ENCODE measurements at places on chromosomes 7 and 10.

- DNase-seq: no peak
Observed at GRCh38 chr10:78576276-78576675, 492.5 kb upstream of the ZMIZ1 start.

- no peak for DNase-seq
Observed at GRCh38 chr10:89301232-89301631, 614 bp upstream of the IFIT2 start.

GRCh38 chr7:22717760-22718159, 9.2 kb upstream of the IL6 start:
- no peak for DNase-seq

GRCh38 chr10:104359811-104360210, 6.2 kb downstream of the CFAP58 start:
- DNase-seq: no peak

DNA sequence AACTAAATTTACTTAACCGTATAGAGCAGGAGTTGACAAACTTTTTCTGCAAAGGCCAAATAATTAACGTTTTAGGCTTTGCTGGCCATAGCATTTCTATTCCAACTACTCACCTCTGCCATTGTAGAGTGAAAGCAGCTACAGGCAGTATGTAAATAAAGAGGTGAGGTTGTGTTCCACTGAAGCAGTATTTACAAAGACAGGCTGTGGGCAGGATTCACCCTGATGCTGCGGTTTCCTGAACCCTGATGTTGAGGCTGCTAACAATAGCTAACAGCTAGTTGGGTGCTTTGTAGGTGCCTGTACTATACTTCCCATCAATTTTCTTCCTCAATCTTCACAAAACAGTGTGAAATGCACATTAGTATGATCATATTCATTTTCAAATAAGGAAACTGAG, 47.0 kb upstream of the LAMB1 start:
- no peak for DNase-seq

GRCh38 chr7:17944720-17945119, 4.4 kb upstream of the SNX13 start:
- no peak for DNase-seq

GRCh38 chr10:62895063-62895462, 78.9 kb upstream of the EGR2 start:
- DNase-seq: no peak

DNA sequence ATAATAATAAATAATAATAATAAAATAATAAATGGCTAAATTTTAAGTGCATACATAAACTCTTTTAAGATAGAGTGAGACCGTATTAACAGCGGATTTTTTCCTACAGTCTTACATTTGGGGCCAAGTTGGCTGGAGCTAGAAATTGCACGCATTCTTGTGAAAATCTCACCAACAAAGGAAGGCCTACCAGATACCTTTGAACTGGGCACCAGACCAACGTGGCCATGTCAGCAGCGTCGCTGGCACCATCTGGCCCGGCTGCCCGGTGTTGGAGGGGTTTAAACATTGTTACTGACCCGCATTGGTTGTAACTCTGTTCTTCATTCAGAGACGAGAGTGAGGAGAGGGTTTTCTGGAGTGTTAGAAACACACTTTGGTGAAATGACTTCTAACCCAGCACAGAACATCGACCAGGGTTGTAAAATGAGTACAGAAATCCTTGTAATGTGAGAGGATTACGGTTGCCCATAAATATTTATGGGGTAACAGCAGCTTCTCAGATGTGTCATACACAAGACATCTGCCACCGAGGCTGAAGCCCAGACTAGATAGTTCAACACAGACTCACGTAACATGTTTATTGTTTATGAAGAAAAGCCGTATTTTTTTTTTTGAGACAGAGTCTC, 34.6 kb upstream of the UNCX start:
- no peak for DNase-seq

GRCh38 chr7:70389531-70390151, 742.3 kb upstream of the GALNT17 start:
- no peak for DNase-seq

DNA sequence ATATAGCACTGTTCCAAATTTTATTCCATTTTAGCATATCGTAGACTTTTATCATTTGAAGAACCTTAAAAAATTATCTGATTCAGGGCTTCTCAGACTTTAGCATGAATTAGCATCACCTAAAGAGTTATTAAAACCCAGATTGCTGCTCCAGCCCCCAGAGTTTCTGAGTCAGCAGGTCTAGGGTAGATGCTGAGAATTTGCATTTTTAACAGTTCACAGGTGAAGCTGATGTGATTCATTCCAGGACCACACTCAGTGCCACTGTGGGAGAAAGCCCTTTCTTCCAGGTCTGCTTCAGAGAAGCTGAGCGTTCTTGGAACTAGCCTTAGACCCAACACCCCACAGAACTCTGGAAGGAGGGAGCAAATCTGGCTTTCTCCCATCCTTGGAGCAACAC, 174.1 kb upstream of the YAE1 start:
- DNase-seq: no peak

DNA sequence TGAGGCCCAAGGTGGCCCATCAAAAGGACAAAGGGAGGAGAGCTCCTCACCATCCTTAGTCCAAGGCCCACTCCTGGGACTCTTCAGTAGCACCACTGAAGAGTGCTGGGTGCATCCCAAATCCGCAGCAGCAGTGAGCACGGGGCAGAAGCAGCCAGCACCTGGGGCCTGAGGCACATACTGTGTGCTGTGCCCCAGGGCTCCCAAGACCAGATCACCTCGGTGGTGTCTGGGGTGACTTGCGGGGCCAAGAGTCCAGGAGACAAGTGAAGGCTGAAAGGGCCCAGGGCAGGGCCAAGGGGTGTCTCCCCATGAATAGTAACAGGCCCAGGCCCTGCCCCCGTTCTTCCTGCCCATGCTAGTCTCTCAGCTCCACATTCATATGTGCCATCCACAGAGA, 59.9 kb upstream of the INSIG1 start:
- no peak for DNase-seq
